ENCODE measurements at places on chromosomes 1 and 21.

DNA sequence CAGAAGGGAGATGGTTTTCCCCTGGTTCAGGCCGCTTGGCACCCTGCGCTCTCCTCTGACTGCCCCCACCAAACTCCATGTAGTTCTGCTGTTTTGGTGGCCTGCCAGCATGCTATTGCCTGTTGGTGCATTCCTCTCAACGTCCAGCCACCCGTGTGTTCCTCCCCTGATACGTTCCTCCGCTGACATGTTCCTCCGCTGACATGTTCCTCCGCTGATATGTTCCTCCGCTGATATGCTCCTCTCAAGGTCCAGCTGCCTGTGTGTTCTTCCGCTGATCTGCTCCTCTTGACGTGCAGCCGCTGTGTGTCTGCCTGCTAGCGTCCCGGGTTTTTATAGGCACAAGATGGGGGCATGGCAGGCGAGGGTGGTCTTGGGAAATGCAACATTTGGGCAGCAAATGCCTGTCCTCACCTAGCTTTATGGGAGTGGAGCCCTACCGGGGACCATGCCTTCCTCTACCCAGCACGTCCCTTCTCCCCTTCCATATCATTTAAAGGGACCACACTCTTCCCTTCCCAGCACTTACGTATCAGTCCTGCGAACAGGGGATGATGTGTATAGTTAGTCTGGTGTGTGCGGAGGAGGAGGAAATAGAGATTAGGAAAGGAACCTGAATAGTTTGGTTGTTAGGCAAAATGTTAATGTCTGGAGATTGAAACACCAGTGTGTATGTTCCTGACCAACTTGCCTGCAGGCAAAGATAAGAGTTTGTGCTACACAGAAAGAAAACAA is 40.6 kb upstream of the PLA2G5 start:
- DNase-seq: no peak

- DNase-seq: no peak
These were observed 50.1 kb downstream of the CHD5 start for GRCh38 chr1:6130036-6130435.

DNA sequence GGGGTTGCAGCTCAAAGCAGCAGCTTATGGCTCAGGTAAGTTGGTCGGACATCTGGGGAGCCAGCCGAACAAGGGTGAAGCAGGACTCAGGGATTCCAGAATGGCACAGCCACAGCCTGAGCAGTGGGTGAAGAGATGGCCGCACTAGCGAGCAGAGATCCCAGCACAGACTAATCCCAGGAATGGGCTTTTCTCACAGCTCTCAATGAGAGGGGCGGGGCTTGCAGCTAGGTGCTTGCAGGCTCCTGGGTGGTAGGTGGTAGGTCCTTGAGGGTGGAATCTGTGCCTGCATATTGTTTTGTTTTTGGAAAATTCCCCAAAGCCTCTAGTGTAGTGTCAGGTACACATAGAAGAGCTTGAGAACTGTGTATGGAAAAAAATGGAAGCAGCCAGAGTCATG is 9.0 kb downstream of the KIAA0040 start:
- no peak for DNase-seq

- DNase-seq: peak; percentile 14
These were observed 251.3 kb upstream of the FGGY start for GRCh38 chr1:59045636-59046035.

GRCh38 chr1:244802041-244802440 is 33.4 kb upstream of the COX20 start:
- no peak for DNase-seq

GRCh38 chr1:41983451-41983850 is 64.7 kb upstream of the HIVEP3 start:
- DNase-seq: no peak

DNA sequence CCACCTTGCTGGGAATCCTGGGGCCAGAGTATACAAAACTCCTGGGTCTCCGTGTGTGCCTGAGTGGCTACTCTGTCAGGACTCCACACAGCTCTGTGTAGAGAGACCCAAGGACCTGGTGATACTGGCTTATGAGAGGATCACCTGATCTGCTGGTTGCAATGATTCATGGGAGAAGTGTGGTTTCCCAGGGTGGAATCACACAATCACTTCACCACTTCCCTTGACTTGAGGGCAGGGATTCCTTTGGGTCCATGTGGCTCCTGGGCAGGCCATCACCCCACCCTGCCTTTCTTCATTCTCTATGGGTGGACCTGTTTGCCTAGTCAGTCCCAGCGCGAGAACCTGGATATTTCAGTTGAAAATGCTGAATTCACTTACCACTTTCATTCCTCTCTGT is 13.3 kb downstream of the PRSS38 start:
- no peak for DNase-seq

GRCh38 chr21:20617130-20617529 is 381.1 kb upstream of the NCAM2 start:
- no peak for DNase-seq

DNA sequence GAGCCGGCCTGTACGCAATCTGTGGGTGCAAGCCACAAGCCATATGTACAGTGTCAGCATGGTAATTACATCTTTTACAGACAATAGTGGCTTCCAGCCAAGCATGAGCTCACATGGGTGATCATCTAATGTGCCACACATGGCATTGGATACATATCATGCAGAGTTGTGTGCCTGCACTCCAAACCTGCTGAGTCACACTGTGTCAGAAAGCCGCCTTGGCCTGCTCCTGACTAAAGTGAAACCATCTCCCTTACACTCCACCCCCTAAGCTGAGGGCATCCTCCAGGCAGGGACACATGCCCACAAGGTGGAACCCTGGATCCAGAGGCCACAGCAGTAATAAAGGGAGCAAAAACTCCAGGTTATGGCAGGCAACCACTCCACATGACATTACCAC is 72.5 kb downstream of the KCNT2 start:
- peak; percentile 1 for DNase-seq

GRCh38 chr1:223244366-223245103 is 101.5 kb upstream of the TLR5 start:
- peak; percentile 77 for DNase-seq

Data from activated CD4-positive, alpha-beta T cell treated with anti-CD3 and anti-CD28 coated beads, Interleukin-2, amount 50 U/mL, for 16 hours (primary cell).